Activated T-helper 1 cell treated with anti-CD3 and anti-CD28 coated beads, Interleukin-12 subunit alpha, Interleukin-12 subunit beta, Interleukin-2, Interleukin-4 antibody, amounts not matched to agents 30 ng/mL and 10 ng/mL and 1 ng/mL, durations not matched to agents 14 hours and 24 hours and 36 hours (primary cell): ENCODE measurements at places on chromosomes 2 and 18.

- DNase-seq = no peak
These were observed 312.8 kb upstream of the EPAS1 start for GRCh38 chr2:45984366-45984765.

DNA sequence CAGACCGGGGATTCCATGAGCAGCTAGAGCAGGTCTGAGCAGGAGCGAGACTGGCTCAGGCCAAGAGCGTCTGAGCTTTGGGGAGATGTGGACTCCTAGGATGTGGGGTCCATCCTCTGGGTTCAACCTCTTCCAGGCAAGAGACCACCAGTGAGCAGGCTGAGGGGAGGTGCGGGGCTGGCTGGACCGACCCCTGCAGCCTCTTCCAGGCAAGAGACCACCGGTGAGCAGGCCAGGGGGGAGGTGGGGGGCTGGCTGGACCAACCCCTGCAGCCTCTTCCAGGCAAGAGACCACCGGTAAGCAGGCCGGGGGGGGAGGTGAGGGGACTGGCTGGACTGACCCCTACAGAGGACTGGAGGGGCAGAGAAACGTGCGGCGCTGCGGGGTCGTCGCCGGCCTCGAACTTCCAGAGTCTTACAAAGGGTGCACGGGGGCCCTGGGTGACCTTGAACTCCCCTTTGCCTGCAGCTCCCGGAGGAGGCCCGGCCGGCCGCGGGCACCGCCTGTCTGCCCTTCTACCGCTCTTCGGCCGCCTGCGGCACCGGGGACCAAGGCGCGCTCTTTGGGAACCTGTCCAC is 63.4 kb downstream of the TPO start:
- no peak for DNase-seq

DNA sequence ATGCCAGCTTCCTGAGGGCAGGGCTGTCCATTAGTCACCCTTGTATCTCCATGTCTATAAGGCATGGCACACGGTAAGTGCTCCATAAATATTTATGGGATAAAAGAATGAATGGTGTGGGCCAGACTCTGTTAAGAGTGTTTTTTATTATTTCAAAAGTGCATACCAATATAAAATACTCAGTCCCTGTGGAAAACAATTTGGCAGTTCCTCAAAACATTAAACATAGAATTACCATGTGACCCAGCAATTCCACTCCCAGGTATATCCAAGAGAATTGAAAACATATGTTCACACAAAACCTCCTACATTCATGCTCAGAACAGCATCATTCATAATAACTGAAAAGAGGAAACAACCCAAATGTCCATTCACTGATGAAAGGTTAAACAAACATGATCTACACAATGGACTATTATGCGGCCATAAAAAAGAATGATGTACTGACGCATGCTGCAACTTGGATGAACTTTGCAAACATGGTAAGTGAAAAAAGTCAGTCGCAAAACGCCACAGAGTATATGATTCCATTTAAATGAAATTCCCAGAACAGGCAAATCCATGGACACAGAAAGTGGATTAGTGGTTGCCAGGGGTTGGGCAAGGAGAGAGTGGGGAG is 69.1 kb upstream of the TCF7L1 start:
- DNase-seq = no peak

- no peak for DNase-seq
These were observed 58.9 kb downstream of the ADNP2 start for GRCh38 chr18:80167931-80168330.

- no peak for DNase-seq
These were observed 26.1 kb downstream of the CYB5A start for GRCh38 chr18:74265546-74266098.

- no peak for DNase-seq
These were observed 10.3 kb downstream of the STAMBP start for GRCh38 chr2:73838889-73839534.

DNA sequence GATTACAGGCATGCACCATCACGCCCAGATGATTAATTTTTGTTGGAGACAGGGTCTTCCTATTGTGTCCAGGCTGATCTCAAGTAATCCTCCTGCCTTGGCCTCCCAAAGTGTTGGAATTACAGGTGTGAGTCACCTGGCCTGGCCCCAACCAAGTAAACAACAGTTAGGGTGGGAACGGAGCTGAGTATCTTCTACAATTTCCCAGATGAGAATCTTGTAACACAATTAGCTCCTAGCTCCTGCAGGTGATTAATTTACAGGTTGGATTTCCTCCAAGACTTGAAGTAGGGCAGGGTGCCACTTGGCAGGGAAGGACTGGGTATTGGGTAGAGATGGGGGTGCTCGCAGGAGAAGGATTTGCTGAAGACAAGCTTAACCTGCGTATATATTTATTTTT is 17.8 kb downstream of the NLRC4 start:
- DNase-seq = no peak

DNA sequence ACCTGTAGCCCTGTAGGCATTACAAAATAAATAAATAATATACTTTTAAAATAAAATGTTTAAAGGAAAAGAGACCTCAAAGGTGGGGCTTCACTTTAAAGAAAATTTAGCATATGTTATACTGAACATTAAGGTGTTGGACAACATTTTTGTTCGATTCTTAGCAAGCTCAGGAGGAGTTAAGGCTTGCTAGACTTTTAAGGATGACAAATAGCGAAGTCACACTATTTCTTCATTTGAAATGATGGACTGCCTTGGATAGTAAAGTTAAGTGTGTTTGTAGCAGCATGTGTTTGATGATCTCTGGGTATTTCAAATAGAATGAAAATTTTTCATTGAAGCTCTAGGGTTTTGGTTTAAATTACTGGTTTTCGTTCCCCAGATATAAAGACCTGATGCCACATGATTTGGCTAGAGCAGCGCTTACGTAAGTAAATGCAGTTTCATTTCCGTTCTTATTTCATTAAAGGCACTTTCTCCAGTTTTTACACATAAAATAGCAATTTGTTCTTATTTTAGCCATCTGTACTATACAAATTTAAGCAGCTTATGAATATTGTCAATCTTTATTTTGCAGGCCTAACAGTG is 24.9 kb downstream of the HADHB start:
- no peak for DNase-seq

DNA sequence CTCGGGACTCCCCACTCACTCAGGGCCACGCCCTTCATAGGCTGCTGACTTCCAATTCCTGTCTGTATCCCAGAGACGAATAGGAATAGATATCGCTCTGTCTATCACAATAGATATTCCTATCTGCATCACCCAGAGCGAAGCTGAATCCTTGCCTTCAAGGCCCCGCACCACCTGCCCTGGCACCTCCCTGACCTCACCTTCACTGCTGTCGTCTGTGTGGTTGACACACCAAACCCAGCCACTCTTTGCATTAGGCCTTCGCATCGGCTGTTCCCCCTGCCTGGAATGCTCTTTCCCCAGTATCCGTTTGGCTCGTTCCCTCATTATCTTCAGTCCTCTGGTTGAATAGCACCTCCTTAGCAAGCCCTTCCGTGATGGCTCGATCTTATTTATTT is 43.5 kb downstream of the ATOH8 start:
- no peak for DNase-seq

GRCh38 chr2:43222475-43223309 is 3.7 kb downstream of the ZFP36L2 start:
- no peak for DNase-seq

DNA sequence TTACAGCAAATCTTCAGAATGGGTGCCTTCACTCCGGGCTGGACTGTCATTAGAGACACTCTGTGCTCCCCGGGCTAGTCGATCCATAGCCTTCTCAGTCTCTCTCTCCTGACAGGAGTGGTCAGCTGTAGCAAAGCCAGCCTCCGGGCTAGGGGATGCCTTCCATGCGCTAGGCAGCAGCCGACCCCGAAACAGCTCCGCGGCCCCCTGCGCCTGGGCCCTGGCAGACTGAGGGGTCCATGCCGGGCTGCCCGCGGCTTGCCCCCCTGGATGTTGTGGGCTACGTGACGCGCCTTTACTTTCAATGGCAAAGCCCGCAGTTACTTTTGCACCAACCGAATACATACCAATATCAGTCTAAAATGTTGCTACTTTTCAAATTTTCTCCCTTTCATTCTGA is 1447.2 kb downstream of the LRP1B start:
- DNase-seq = no peak
